ENCODE measurements at places on chromosomes 3 and 15.

DNA sequence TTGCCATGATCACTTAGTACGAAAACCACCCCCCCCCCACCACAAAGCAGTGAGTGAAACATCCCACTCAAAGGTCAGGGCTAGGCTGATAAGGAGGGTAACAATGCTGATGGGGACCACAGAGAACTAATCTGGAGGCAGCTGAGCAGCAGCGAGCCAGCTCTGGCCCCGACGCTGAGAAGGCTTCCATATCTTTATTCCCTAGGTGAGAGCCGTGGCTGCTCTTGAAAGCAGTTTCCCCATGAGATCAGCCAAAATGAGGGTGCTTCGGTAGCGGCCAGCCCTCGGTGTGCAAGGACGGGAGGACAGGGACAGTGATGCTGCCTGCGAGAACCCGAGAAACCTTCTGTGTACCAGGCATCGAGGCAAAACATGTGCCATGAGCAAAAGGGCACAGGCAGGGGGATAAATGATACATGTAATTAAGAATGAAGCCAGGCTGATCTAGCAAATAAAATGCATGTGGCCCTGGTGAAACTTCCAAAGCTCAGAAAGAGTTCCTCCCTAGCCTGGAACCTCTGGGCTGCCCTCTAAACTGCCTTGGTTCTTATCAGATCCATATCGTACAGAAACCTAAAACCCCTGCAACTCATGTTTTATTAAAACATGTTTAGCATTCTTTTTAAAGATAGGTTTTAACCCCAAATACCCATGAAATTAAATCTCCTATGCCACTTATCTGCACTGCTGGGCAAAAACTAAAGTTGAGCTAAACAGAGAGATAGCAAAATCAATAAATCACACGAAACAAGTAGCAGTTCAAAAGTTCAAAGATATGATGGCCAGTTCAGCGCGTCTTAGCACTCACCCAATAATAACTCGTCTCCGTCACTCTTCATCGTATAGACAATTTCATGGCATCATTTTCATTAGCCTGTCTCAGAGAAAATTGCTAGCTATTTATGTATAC, 337.3 kb downstream of the FOXP1 start:
- DNase-seq, result no peak

GRCh38 chr3:178480795-178481194, 55.4 kb upstream of the KCNMB2 start:
- DNase-seq, result no peak

GRCh38 chr3:58751235-58751634, 84.7 kb upstream of the FAM3D start:
- no peak for DNase-seq

GRCh38 chr3:135348690-135349089, 553.6 kb downstream of the EPHB1 start:
- DNase-seq, result no peak

DNA sequence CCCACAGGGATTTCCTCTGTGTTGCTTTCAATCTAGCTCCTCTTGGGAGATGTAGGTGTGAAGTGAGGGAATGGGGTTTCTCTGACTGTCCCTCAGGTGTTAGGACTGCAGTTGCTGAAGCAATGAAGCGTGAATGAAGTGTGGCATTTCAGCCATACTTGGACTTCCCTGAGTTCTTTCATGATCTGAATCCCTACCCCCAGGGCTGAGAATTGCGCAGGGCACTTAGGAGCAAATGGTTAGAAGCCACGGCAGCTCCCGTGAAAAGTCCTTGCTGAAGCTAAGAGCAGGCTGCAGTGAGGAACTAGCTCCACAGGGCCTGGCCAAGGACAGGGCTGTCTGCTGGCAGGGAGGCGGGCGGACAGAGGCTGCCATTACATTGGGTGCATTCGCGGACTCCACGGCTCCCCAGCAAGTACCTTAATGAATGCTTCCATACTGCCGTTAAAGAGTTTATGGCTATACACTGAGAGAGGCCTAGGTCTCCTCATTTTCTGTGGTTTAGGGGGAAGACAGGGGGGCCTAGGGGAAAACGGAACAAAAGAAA, 69.0 kb upstream of the RAD18 start:
- no peak for DNase-seq

GRCh38 chr3:178465260-178466180, 70.7 kb upstream of the KCNMB2 start:
- no peak for DNase-seq

DNA sequence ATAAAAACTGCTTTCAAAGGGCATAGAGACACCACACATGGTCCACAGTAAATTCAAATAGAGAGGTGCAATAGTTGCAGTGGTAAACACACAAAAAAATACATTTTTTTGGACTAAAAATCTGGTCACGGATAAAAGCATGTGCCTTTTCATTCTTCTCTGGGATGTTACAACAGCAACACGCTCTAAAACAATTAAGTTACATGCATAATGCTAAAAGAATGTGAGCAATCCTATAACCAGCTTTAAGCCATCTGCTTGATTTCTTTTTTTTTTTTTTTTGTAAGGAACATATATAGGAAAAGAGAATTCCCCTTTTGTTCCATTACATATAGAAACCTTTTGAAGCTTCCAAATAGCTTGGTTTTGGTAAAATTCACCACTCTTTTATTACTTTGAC, 20.0 kb downstream of the WNT5A start:
- no peak for DNase-seq
